Liver (tissue), 10 donors: ENCODE measurements at places on chromosomes 16 and 17. TPM values are rescaled to one million over a fixed set of nuclear protein-coding genes. Genes with fewer than 3 reads are reported as not detected.

The CACNG4 gene
- 0.08 TPM for total RNA-seq

The CD300E gene
- 0.47 TPM for total RNA-seq

The SOX9 gene
- total RNA-seq, result 0.84 TPM

The FBRS gene
- 7.3 TPM for total RNA-seq

The CDK10 gene
- 25.1 TPM for total RNA-seq

The CD300H gene
- total RNA-seq, result 0.47 TPM

The MAP2K6 gene
- 2.0 TPM for total RNA-seq

The RND2 gene
- total RNA-seq, result 2.8 TPM

The KRTAP4-3 gene
- not detected for total RNA-seq

The SETD1A gene
- total RNA-seq, result 3.8 TPM

The CDH8 gene
- not detected for total RNA-seq

The KAT2A gene
- total RNA-seq, result 5.1 TPM

The SLC5A11 gene
- 0.67 TPM for total RNA-seq

The USP43 gene
- total RNA-seq, result 0.42 TPM

The PRR29 gene
- total RNA-seq, result not detected

The KRTAP4-1 gene
- total RNA-seq, result not detected

The ABCC6 gene
- 107 TPM for total RNA-seq

The CD300LB gene
- total RNA-seq, result 0.33 TPM

The NPIPA5 gene
- 1.0 TPM for total RNA-seq

The TCAP gene
- total RNA-seq, result 0.67 TPM

The ZNF668 gene
- total RNA-seq, result 4.8 TPM

The KRTAP1-1 gene
- total RNA-seq, result not detected

The CCDC57 gene
- total RNA-seq, result 5.4 TPM

The KRTAP2-1 gene
- total RNA-seq, result not detected

The MYL11 gene
- total RNA-seq, result 0.70 TPM

The GLOD4 gene
- 32.1 TPM for total RNA-seq

The P2RX1 gene
- total RNA-seq, result 0.75 TPM

The BCO1 gene
- 0.23 TPM for total RNA-seq

The ITGAL gene
- 9.4 TPM for total RNA-seq

The SLC6A2 gene
- total RNA-seq, result under 0.01 TPM

The CDH3 gene
- total RNA-seq, result 0.08 TPM

The KIF2B gene
- total RNA-seq, result not detected

The CCDC40 gene
- total RNA-seq, result 3.0 TPM

The SLC46A1 gene
- total RNA-seq, result 47.9 TPM

The USP31 gene
- total RNA-seq, result 16.4 TPM

The SEZ6 gene
- total RNA-seq, result not detected

The PPL gene
- 26.0 TPM for total RNA-seq

The HSD11B2 gene
- total RNA-seq, result 6.7 TPM

The ALDH3A1 gene
- 0.09 TPM for total RNA-seq

The TMEM238L gene
- 4.2 TPM for total RNA-seq

The FNDC8 gene
- total RNA-seq, result not detected

The KRTAP1-5 gene
- total RNA-seq, result not detected

The RHBDL1 gene
- 0.84 TPM for total RNA-seq

The ADAM11 gene
- 1.1 TPM for total RNA-seq

The RNF151 gene
- total RNA-seq, result not detected

The TMC5 gene
- 1.2 TPM for total RNA-seq

The FOXN1 gene
- total RNA-seq, result not detected

The FKBP10 gene
- 6.2 TPM for total RNA-seq

The DBF4B gene
- total RNA-seq, result 1.3 TPM

The SPNS1 gene
- 11.5 TPM for total RNA-seq

The KPNA2 gene
- total RNA-seq, result 61.1 TPM

The TELO2 gene
- 12.9 TPM for total RNA-seq

The PROCA1 gene
- 0.65 TPM for total RNA-seq

The DBNDD1 gene
- total RNA-seq, result 0.09 TPM

The TNK1 gene
- total RNA-seq, result 3.2 TPM

The RHBDF1 gene
- 6.2 TPM for total RNA-seq

The SYT17 gene
- 2.5 TPM for total RNA-seq

The ATP2A1 gene
- 0.17 TPM for total RNA-seq
